ENCODE measurements at places on chromosomes 3 and 15.

GRCh38 chr15:85377269-85377668 is 3.1 kb upstream of the AKAP13 start:
- no peak for DNase-seq

DNA sequence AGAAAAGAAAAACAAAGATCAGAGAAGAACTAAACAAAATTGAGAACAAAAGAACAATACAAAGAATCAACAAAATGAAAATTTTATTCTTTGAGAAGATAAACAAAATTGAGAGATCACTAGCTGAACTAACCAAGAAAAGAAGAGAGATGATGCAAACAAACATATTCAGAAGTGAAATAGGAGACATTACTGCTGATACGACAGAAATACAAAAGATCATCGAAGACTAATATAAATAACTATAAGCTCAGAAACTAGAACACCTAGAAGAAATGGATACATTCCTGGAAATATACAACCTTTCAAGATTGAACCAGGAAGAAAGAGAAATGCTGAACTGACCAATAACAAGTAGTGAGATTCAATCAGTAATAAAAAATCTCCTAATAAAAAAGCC is 533.1 kb upstream of the PPP2R3A start:
- no peak for DNase-seq

- no peak for DNase-seq
These were observed 19.0 kb upstream of the AGBL1 start for GRCh38 chr15:86060674-86061073.

DNA sequence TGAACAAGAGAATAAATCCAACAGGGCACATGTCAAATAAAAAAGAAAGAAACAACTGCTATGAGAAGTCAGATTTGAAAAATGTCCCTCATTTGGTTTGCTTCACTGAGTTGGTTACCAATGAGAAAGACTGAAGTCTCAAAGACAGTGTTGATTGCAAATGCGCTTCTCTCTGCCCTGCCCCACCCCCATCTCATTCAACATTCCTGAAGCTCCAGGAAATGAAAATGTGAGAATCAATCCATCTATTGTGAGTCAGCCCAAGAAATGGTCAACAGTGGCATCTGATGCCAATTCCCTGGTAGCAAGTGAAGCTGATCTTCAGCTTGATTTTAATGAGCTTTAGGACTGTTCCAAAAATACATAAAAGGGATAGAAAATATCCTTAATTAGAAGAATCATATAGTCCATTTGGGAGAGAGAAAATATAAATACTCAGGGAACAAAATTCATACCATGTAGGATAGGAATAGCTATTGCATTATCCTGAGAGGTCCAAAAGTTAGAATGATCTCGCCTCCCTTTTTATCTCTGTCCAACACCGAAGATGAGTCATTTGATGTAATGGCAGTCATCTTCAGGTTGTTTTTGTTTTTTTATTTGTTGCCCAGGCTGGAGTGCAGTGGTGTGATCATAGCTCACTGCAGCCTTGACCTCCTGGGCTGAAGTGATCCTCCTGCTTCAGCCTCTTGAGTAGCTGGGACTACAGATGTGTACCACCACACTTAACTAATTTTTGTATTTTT is 200.3 kb upstream of the UMPS start:
- DNase-seq, result no peak

GRCh38 chr3:46759239-46760167 is 41.8 kb upstream of the PRSS50 start:
- no peak for DNase-seq

DNA sequence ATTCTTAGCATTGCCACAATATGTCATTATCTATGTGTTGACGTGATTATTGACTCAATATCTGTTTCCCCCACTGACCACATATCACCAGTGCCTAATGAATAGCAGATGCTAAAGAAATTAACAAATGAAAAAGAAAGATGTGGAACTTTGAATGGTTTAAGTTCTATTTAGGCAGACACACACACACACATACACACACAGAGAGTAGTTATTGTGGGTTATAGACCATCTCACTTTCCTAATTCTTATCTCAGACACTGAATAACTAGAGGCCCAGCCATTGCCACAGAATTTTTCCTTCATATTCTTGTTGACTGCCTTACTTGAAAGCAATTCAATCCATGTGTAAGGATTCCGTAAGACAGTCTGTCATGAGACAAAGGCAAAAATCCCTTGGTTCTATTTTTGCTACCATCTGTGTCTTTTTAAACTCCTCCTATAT is 61.9 kb upstream of the PHLDB2 start:
- no peak for DNase-seq

GRCh38 chr3:187550446-187550845 is 119.7 kb downstream of the SST start:
- no peak for DNase-seq

DNA sequence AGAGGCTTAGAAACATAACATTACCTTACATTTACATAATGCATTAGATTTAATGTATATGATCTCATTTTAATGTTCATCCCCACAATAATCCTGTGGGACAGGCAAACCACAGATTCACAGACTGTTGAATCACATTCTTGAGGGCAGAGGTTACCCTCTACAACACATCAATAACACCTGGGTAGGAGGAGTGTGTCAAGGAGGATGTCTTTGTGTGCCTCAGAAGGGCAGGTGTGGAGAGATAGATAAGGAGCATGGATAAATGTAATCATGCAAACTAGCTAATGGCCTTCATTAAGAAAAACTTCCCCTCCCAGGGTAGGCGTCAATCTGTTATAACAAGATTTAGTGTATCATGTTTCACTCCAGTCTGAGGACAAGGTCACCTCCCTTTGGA is 12.9 kb upstream of the MB21D2 start:
- no peak for DNase-seq

- no peak for DNase-seq
These were observed 227.2 kb downstream of the ADAMTS17 start for GRCh38 chr15:100114571-100114970.

GRCh38 chr15:46088486-46089445 is 453.9 kb downstream of the SQOR start:
- DNase-seq, result no peak

DNA sequence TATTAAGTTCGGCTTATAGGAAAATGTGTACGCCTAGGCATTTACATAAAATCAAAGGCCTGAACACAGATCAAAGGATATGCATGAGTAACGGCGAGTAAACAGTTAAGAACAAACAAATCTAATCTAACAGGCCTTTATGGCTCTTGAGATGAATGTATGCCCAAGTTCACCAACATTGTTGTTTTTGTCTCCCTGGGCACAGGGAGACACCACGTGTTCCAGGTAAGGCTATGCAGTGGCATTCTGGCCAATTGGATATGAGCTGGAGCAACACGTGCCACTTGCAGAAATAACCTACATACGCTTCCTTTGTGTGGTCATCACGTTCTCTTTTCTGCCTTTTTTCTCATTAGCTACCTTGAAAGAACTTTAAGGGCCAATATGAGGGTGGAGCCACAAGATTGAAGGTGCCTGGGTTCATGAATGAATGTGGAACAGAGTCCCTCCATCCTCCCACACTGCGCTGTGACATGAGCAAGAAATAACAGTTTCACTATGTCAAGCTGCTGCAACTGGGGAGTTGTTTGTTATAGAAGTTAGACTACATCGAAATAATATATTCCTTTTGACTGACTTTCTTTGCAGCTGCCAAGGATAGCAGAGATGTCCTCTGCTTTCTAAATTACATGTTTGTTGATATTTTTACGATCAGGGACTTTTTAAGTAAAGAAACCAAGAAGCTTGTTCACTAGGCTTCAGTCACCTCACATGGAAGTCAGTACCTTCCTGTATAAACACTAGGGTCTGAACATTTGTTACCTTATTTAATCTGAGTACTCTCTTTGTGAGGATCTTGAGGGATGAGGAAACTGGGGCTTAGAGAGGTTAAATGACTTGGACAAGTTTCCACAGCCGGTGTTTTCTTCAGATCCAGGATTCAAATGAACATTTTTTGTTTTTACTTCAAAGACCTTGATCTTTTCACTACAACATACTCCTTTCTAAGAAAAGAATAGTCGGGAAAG is 427.5 kb upstream of the TBL1XR1 start:
- no peak for DNase-seq

All from stimulated activated CD4-positive, alpha-beta T cell treated with anti-CD3 and anti-CD28 coated beads, Interleukin-2, amount 100 ng/mL, for 4 hours (primary cell).